ENCODE measurements at places on chromosomes 6 and 20.

DNA sequence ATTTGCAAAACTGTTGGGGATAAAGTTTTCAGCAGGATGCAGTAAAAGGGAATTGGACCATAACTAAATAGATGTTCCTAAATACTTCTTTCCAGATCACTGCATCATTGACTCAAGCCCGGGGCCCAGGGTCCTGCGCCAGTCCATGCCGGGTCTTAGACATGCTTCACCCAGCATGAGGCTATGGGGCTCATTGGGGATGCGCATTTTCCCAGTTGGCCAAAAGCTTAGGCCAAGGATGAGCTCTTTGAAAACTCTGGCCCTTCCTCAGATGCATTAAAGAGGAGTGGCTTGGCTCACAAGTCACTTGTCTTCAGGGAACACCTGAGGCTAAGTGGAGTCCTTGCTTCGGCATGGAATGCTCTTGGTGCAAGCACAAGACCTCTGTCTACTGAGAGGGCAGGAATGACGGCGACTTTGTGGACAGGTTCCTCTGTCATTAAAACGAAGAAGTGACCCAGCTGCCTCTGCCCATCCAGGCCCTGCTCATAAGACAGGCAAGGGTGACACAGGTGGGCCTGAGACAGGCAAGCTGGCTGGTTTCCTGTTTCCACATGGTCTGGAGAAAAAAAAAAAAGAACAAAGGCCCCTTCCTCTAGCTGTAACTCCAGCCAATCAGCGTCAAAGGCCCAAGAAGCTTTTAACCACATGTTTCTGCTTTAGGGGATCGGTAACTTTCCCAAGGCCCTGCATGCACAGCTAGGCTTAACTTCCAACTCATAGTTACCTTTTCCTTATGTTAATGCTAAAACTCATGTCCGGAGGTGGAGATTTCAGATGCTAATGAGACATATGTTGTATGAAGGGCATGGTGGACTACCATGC lies 81.4 kb upstream of the CDH4 start:
- no peak for DNase-seq

GRCh38 chr6:63447134-63447533 lies 125.1 kb upstream of the LOC128125822 start:
- no peak for DNase-seq

DNA sequence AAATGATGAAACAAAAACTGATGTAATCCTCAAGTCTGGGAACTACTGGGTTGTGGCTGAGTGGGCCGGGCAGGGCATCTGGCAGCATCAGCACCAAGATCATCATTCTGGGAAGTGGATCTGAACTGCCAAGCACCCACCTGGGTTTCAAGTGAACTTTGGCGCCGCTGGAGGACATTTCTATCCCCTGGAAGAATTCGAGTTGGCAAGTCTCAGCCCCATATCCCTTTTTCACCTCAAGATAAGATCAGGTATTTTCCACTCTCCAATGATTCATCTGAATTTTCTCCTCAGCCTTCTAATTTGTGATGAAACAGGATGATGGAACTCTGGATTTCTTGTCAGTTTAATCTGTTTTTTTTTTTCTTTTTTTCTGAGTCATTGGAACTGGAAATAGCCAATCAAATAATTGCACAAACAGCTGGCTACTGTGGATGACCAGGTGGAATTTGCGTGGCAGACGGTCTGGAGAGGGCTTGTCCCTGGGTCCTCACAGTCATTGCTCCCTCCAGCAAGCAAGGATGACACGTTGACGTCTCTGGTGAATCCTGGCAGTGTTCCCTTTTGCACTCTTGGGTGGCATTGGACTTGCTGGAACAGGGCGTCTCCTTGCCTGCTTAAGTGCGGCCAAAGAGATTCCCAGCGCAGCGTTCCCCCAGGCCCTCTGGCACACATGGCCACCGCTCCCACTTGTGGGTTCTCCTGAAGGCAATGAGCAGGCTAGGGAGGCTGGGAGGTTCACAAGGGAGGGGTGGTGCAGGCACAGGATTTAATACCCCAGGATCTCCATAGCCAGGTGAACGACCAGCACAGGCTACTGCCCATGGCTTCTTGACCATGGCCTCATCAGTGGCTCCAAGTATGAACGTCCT lies 80.4 kb downstream of the DHX35 start:
- DNase-seq = no peak

DNA sequence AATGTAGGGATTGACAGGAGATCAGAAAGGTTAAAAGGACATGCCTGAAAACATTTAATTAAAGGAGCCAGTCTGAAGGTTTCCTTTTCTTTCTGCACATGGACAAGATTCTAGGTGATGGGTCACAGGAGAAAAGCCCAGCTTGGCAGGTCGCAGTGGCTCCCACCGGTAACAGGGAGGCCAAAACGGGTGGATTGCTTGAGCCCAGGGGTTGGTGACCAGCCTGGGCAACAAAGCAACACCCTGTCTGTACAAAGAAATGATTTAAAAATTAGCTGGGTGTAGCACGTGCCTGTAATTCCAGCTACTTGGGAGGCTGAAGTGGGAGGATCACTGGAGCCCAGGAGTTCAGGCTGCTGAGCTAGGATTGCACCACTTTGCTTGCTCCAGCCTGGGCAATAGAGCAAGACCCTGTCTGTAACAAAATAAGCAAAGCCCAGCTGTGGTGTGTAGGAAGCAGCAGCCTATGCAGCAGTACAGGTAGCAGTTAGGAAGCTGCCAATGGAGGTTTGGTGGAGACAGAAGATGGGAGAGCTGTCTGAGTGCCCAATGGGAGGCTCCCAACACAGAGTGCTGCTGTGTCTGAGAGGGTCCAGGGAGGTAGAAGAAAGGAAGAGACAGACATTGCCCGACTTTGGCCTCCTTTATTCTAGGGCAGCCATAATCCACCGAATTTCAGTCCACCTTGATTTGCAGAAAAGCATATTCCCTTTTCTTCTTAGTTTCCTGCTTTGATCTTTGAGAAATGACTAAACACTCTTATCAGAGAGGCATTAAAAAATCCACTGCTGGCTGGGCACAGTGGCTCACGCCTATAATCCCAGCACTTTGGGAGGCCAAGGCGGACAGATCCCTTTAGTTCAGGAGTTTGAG lies 7.1 kb upstream of the AP5S1 start:
- DNase-seq = no peak

DNA sequence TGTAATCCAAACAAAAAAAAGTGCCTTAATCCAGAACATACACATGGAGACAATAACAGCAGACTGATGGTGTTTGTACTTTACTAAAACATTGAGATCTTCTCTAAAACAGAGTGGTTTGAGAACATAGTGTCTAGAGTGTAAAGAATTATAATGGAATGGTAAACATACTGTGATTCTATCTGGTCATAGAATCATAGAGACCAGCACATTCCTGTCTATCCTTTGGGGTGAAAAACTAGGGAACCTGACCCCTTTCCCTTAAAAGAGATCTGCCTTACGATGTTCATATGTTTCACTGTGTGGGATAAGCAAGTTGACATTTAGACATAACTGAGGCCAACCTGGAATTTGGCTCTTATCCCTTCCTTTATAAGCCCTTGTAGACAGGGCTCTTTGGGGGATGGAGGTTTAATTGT lies 55.7 kb downstream of the TRMT11 start:
- DNase-seq = no peak

- DNase-seq = no peak
Measured at GRCh38 chr6:81755551-81755950, 3.1 kb upstream of the TENT5A start.

GRCh38 chr20:3896302-3896701 lies 7.1 kb downstream of the PANK2 start:
- no peak for DNase-seq

GRCh38 chr6:53302678-53303360 lies 45.9 kb downstream of the ELOVL5 start:
- DNase-seq = no peak

GRCh38 chr20:61807471-61808160 lies 258.1 kb downstream of the TAF4 start:
- DNase-seq = no peak

GRCh38 chr6:146426516-146426915 lies 117.1 kb upstream of the RAB32 start:
- DNase-seq = no peak

GRCh38 chr6:168528474-168529095 lies 87.6 kb downstream of the SMOC2 start:
- no peak for DNase-seq

GRCh38 chr6:53251033-53251672 lies 97.6 kb downstream of the ELOVL5 start:
- DNase-seq = no peak

GRCh38 chr20:47241345-47241781 lies 115.1 kb downstream of the ZMYND8 start:
- no peak for DNase-seq

DNA sequence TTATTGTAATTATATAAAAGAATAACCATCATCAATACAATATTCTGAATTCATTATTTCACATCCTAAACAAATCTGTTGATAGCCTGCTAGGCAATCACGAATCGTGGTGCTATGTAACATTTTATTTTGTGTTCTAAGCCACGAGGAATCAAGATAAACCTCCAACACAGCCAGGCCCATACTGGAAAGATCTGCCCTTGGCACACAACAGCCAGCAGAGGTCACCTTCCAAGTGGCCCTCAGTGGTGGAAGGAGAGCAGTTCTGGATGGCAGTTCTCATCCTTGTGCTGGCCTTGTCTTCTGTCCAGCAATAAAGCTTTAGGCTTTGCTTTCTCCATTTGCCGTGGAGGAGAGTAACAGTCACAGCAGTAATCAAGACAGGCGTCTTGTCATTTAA lies 13.2 kb downstream of the ZNF831 start:
- DNase-seq = no peak

- no peak for DNase-seq
Measured at GRCh38 chr6:166500246-166500645, 86.2 kb downstream of the RAMACL start.

- DNase-seq = no peak
Measured at GRCh38 chr6:96923871-96924493, 546 bp upstream of the KLHL32 start.

DNA sequence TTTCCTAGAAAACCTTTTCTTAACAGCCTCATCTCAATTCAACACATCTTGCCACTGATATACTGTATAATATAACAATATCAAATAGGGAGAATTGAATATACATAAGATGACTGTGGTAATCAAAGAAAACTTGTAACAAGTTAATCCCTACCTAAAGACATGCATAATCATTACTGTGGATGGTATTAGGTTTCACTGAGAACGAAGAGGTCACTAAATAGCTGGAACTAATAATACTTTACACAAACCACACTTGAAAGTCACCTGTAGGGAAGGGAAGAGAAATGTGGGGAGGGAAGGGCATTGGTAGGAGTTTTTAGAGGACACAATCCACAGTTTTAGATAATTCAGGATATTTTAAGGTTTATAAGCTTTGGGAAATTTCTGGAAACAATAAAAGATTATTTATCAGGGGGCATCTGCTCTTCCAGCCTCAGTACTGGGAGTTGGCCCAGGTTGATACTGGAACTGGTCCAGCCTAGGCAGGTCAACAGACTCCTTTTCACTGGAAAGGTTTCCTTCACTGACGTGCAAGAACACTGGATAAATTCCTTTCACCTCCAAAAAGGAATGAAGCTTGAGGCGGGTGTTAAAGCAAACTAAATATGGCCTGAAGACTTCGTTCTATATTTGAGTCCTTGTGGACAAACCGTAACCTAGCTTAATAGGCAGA lies 44.0 kb downstream of the MAP7 start:
- no peak for DNase-seq

- no peak for DNase-seq
Measured at GRCh38 chr20:52972190-52972937, at the start of gene TSHZ2. TSS of gene TSHZ2 (plus strand) at chr20:52972358. CDS start at chr20:52973294, 936 bp downstream.

DNA sequence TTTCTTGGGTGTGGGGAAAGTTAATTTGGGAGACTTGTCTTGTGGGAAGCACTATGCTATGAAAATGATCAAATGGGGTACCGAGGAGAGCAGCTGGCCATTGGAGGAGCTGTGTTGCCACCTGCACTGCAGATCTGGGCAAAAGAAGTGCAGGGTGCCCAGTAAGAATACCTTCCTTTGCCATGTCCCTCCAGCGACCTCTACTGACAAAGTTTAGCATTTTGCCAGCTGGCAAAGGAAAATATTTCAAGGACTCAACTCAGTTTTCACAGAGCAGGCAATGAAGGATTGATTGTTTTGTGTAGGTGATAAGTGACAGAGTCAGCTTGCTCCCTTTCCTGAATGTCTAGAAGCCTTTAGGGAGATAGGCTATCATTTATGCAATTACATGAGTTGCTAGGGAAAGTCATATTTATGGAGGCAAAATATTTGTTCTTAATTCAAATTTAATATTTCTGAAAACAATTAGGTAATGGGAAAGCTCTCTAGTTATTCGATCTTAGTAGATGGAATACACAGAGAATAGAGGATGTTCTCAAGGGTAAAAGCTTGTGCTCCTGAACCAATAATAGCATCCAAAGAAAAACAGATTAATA lies 118.4 kb downstream of the FARS2 start:
- DNase-seq = no peak

Data from NCI-H1436 treated with DMSO at 0.1 percent for 48 hours (cell line).